ENCODE measurements at places on chromosomes 1 and 21.

DNA sequence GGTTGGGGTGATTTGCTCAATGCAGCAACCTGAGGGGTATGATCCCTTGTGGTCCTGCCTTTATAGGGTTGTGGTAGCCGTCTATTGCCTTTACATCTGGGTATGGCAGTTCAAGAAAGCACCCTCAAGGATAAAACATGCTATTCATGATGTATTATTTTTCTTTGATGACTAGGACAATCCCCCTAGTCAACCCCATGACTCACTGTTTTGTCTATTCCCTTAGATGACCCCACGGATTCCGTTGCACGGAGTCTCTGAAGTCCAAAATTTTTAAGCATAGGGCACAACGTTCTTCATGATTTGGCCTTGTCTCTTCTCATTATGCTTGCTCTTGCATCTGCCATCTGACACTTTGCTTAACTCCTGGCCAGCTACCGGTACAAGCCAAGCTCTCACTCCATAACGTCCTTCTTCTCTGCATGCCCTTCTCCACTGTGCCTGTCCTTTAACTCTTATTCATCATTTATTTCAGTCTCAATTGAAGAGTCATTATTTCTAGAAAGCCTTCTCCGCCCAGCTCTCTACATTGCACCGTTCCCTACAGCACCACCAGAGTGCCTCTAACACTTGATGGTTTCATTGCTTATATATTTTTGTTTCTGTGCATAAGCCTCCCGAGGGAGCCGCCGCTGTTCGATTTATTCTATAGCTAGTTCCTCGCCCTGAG is 838 bp upstream of the DISP1 start:
- peak; percentile 1 for DNase-seq

DNA sequence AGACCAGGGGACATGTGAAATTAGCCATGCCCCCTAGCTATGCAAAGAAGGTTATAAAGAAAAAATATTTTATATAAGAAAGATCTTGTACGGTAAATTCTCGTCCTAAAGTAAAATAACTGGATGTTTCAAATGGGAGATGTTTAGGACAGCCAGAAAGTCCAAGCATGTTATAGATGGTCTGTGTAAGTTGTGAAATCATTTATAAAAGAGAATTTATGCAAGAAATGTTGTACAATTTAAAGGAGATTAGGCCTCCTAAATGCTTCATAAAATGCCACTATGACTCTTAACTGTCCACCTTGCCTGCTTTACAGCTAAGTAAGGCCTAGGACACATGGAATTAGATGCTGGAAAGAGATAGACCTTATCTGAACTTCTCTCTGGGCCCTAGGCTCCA is 118.1 kb upstream of the POGK start:
- DNase-seq, result no peak

GRCh38 chr21:42198929-42199867 is 19.7 kb upstream of the ABCG1 start:
- peak; percentile 46 for DNase-seq

DNA sequence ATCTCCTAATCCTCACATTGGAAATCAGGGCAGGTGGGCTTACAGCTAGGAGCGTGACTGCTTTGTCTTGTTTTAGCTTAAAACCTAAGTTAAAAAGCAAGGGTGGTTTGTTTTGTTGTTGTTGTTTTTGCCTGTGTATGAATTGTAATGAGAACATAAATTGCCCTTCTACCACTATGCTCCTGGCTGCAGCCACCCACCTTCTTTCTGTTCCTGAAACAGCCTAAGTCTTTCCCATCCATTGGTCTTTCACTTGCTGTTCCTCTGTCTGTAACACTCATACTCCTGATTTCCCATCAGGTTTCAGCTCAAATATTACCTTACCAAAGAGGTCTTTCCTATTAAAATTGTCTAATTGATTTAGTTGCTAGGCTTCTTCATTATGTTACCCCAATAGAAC is 604 bp upstream of the TMEM79 start:
- DNase-seq, result no peak

GRCh38 chr1:206573319-206573718 is 38.9 kb downstream of the EIF2D start:
- DNase-seq, result no peak

GRCh38 chr1:175742790-175743459 is 470 bp downstream of the TNR start:
- no peak for DNase-seq

DNA sequence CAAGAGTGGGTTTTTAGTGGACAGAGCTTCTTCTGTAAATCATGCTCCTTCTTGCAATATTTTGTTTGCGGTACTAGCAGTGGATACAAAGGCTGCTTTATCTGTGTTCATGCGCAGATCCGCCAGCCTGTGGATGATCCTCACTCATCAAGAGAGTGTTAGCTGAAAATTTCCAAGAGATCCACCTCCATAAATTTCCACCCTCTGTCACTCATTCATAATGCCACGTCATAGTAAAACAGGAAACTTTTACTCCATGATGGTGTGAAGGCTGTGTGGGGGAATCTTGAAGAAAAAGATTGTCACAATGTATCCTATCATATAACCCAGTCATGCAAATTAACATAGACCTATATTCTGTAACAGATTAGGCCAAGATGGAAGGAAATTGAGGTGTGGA is 4.4 kb upstream of the MAPKAPK2 start:
- no peak for DNase-seq

- DNase-seq, result no peak
Measured at GRCh38 chr1:242813490-242814091, 289.1 kb upstream of the PLD5 start.

DNA sequence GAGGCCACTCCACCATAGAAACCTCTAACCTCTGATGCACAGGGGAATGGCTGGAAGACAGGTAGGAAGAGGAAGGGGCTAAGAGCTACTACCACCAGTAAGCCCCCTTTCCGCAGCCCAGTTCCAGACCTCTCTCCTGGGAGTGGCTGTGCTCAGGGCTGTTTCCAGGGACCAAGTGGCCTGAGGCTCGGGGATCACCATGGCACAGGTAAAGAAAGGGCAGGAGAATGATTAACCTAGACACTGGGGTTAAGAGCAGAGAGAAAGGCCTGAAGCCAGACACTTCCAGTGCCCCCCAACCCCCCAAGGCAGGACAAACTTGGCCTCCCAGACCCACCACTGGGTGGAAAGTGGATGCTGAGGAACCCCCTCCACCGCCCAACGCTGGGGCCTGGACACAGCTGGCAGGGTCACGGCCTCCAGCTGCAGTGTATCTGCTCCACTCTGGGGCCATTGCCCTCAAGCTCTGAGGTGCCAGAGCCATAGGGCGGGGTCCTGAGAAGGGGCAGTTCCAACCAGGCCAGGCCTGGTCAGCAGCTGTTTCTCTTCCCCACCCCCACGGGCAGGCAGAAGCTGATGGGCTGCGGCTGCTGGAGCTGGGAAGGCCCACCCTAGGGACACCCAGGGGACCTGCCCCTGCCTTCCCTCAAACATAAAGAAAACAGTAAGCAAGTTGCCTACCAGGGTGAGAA is 2.6 kb downstream of the TAGLN2 start:
- no peak for DNase-seq

- no peak for DNase-seq
Measured at GRCh38 chr1:21189906-21190500, 13.3 kb upstream of the EIF4G3 start.

DNA sequence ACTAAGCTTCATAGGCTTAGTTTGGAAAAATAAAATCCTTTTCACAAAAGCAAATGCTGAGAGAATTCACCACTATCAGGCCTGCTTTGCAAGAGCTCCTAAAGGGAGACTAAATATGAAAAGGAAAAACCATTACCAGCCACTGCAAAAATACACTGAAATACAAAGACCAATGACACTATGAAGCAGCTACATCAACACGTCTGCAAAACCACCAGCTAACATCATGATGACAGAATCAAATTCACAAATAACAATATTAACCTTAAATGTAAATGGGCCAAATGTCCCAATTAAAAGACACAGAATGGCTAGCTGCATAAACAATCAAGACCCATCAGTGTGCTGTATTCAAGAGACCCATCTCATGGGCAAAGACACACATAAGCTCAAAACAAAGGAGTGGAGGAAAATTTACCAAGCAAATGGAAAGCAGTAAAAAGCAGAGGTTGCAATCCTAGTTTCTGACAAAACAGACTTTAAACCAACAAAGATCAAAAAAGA is 28.8 kb downstream of the AKT3 start:
- DNase-seq, result no peak

DNA sequence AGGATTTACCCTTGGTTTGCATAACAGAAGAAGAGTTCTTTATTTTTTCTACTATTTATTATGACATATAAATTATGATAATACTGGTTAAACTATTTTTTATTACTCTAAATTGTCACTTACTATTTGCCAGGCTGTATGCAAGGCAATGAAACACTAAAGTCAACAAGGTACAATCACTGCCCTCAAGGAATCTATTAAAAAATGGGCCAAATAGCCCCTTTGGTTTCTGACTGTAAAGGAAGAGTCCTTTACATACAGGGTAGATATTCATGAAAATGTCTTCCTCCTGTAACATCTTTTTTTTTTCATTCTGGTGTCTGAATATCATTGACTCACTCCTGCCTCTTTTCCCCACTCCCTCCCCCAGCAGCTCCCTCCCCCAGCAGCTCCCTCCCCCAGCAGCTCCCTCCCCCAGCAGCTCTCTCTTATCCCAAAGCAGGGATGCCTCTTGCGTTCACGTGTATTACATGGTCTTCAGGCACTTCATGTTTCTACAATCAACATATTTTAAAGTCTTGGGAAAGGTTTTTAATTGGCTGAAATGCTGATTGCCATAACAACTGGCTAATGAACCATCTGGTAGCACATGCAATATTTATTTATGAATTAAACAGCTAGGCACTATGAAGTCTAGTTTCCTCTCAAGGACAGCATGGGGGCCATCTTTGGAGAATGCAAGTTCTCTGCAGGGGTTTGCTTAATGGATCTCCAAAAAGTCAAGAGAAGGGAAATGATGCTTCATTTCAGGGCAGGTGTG is 400.4 kb upstream of the PLXNA2 start:
- no peak for DNase-seq

DNA sequence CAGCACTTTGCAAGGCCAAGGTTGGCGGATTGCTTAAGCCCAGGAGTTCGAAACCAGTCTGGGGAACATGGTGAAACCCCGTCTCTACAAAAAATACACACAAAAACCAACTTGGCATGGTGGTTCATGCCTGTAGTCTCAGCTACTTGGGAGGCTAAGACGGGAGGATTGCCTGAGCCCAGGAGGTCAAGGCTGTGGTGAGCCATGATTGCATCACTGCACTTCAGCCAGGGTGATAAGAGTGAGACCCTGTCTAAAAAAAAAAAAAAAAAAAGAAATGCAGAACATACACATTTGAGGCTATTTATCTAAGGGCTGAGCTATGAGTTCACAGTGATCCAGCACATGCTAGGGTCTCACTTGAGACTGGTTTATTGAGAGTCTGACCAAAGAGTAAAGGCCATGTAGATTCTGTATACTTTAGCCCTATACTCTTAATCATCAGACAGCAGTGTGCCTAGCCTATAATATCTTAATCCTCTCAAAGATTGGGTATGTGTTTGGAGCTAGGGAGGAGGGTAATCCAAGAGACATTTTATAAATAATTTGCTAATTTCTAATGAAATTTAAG is 23.9 kb downstream of the RNF2 start:
- no peak for DNase-seq

GRCh38 chr1:58340185-58340584 is 206.3 kb downstream of the OMA1 start:
- no peak for DNase-seq

- no peak for DNase-seq
Measured at GRCh38 chr1:204618148-204618760, 67.3 kb downstream of the LRRN2 start.

- DNase-seq, result no peak
Measured at GRCh38 chr1:10155087-10155712, 55.2 kb upstream of the KIF1B start.

- no peak for DNase-seq
Measured at GRCh38 chr1:96538111-96538641, 183.4 kb upstream of the PTBP2 start.

GRCh38 chr21:27371975-27372331 is 405.1 kb upstream of the ADAMTS5 start:
- DNase-seq, result no peak

- no peak for DNase-seq
Measured at GRCh38 chr1:198845851-198846250, 207.0 kb downstream of the PTPRC start.

DNA sequence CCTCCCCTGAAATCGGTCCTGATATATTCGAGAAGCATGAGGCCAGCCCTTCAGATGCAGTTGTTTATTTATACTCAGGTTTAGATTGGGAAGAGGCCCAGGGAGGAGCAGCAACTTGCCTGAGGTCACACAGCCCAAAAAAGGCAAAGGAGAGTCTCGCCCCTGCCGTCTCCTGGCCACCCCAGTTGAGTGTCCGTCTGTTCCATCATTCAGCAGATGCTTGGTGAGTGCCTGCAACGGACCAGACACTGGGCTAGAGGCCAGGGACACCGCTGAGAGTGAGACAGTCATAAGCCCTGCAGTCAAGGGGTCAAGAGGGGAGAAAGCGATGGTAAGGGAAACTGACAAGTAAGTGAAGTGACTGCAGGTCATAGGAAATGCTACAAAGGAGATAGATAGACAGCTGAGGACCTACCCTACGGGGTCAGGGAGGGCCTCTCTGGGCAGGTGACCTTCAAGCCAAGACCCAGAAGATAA is 15.4 kb upstream of the SELENON start:
- no peak for DNase-seq

GRCh38 chr21:36816561-36817130 is 117.7 kb downstream of the SIM2 start:
- DNase-seq, result no peak

DNA sequence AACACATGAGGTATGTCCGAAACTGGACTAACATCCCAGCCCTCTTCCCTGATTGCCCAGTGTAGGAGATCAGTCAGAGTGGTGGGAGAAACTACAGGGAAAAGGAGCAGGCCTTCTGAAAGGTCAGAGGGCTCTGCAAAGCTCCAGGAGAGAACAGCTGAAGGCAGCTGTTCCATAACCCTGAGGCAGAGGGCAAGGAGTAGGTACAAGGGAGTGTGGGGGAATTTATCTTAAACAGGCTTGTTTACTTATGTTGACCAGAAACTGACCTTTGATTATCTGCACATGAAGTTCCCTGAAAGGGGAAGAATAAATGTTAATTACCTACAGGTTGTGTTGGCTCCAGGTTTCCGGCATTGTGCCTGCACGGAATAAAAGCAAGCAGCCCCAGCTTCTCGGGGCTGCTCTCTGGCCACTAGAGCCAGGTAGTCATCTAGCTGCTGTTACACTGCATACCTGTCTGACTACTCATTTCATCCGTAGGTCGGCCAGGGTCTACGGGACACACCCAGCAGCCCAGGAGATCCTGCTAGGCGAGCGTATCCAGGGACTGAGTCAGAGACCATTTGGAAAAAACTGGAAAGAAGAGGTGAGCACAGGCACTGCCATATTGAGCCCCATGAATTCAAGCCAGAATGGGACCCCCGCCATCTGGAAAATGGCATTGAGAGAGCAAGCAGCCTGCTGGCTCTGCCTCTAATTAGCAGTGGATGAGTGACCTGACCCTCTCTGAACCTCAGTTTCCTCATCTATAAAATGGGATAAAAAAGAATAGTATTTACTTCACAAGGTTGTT is 14.9 kb upstream of the PAQR7 start:
- no peak for DNase-seq
